ENCODE measurements at places on chromosomes 5 and 9.

DNA sequence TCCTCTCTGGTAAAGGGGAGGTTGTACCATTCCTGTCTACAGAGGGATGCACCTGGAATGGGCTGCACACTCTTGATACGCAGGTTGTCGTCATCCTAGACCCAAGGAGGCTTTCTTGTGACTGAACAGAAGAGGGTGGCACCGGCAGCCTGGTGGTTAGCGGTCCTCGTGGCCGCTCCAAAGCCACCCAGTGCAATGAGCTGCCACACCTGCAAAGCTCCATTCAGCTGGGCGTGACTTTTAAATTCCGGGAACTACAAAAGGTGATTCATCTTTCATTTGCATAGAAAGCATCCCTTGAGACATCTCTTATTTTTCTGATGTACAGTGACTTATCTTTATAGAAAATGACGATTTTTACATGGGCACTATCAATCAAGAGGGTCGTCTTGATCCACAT, 286.1 kb upstream of the IRX1 start:
- no peak for DNase-seq

GRCh38 chr5:80064124-80064523, 29.0 kb downstream of the THBS4 start:
- DNase-seq: no peak

- no peak for DNase-seq
Observed at GRCh38 chr5:73844165-73844564, 218.2 kb downstream of the ARHGEF28 start.

- no peak for DNase-seq
Observed at GRCh38 chr9:120846251-120846889, 3.6 kb upstream of the PSMD5 start.

- DNase-seq: no peak
Observed at GRCh38 chr5:98428806-98429205, 344.7 kb upstream of the RGMB start.

- no peak for DNase-seq
Observed at GRCh38 chr5:7980881-7981280, 111.9 kb downstream of the MTRR start.

DNA sequence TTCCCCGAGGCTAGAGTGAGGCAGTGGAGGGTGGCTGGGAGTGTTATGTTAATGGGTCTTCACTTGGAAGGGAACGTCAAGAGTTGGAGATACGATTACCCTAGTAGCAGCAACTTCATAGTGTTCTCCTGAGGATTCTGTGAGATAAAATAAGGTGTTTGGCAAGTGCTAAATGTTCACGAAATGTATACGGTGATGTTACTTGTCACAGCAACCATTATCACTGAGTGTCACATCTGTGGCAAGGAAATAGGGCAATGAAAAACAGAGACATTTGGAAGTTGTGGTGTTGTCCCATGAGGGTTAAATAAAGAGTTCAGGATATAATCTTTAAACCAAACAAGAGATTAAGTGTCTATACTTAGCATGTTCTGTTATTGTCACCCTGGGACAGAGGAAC, 183.3 kb downstream of the ALDH1A1 start:
- DNase-seq: no peak

DNA sequence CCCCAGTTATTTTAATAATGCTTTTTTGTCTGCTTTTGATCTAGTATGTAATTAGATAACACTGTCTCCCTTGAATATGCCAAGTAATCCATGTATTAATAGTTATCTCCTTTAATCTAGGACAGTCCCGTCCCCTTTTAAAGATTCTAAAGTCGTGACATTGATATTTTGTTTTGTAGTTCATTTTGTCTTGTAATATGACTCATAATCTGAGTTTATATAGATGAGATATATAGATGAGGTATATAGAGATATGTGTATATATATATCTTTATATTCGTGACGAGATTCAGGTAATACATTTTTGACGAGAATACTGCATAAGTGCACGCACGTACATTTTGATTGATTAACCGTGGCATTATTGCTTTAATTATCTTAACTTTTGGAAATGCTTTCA, 1.6 kb downstream of the SREK1 start:
- no peak for DNase-seq

GRCh38 chr5:145776886-145777285, 58.3 kb downstream of the PRELID2 start:
- no peak for DNase-seq

GRCh38 chr5:177598477-177598876, 1.5 kb upstream of the B4GALT7 start:
- DNase-seq: no peak

- DNase-seq: no peak
Observed at GRCh38 chr5:102958481-102959011, 161.4 kb downstream of the GIN1 start.

GRCh38 chr5:147140558-147140957, 94.3 kb upstream of the STK32A start:
- DNase-seq: peak; percentile 32

DNA sequence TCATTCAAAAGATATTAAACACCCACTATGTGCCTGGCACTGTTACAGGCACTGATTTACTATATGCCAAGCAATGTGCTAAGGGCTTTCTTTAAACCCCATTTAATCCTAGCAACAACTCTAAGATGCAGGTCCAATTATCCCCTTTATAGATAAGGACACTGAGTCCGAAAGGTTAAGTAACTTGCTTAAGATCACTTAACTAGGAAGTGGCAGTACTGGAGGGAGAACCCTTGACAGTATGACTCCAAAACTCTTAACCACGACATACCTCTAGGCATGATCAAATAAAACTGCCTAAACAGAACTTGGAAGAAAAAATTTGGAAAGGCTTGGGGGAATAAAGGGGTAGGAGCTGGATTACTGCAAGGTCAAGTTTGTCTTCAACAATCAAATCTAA, 1.7 kb downstream of the RAB14 start:
- no peak for DNase-seq

DNA sequence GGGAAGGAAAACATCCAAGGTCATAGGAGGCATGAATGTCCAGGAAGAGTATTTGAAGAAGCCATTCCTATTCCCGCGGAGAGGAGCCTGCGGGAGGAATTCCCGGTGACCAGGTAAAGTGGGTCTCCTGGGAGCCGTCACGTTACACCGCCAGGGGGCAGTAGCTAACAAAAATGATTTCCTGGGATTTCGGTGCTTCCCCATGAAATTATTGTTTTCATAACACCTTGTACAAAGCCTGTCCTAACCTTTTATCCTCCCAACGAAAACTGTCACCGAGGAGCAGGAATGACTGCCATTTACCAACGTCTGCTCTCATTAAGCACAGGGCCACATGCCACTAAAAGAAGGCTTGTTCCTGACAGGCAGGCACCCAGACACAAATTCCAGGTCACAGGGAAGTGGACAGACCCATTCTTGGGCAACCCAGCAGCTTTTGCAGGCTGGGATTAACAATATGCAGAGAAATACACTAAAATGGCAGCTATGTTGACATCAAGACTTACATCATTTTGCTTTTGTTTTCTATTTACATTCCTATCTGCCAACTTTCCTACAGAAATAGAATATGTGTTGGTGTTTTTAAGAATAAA, 41.2 kb upstream of the CTSL start:
- DNase-seq: no peak

- no peak for DNase-seq
Observed at GRCh38 chr9:91786132-91786896, 163.7 kb downstream of the ROR2 start.

DNA sequence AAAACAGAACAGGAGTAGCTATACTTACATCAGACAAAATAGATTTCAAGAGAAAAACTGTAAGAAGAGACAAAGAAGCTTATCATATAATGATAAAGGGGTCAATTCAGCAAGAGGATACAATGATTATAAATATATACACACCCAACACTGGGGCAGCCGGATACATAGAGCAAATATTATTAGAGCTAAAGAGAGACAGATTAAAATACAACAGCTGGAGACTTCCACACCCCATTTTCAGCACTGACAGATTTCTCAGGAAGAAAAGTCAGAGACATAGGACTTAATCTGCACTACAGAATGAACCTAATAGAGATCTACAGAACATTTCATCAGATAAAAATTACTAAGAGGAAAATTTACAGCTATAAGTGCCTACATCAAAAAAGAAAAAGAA, 35.7 kb downstream of the OXCT1 start:
- no peak for DNase-seq

DNA sequence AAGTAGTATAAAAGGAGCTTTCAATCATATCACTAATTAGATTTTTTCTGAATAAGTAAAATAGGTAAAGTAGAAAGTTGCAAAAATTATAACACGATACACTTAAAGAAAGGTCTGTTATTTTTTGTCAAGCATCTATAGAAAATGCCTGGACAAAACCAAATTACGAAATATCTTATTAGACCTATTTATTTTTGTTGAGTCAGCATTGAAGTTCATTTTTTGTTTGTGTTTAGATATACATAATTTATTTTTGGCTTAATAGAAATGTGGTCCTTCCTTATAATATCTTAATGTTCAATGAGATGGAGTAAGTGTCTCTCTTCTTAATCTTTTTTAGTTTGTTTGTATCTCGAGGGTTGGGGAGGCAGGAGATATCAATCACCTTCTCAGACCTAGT, 214.8 kb upstream of the GRIA1 start:
- DNase-seq: no peak

DNA sequence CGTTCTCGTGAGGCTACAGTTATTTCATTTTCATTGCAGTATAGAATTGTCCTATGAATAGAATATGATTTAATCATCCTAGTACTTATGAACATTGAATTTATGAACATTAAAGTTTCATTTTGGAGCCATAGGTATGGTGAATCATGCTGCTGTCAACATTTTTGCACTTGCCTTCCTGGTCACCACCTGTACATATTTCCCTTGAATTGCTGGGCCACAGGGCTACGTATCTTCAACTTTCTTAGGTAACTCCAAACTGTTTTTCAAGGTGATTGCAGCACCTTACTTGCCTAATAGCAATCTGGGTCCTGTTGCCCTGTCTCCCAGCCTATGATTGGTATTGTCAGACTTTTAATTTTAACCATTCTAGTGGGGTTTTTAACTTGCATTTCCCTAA, 6.5 kb upstream of the RNF145 start:
- no peak for DNase-seq

- no peak for DNase-seq
Observed at GRCh38 chr9:127642082-127642740, 30.1 kb downstream of the STXBP1 start.

GRCh38 chr5:80172067-80172695, 83.7 kb downstream of the SERINC5 start:
- DNase-seq: no peak

DNA sequence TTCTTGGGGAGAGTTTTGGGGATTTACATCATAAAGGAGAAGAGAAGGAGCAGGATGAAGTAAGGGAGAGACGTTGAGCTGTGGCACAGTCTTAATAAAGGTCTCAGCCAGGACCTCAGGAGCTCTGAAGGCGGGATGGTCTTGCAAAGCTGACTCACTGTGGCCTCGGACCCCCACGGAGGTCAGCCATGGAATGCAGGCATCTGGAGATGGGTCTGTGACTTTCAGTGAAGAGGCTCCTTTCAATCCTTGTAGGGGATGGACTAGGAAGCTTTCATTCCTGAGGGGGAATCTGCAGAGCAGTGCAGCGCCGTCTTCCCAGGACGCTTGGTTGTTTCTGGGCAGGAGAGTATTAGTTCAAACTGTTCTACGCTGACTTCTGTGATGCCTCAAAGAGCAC, 65.7 kb upstream of the BASP1 start:
- DNase-seq: no peak

GRCh38 chr5:33270671-33271070, 170.1 kb upstream of the TARS1 start:
- DNase-seq: no peak

GRCh38 chr9:8207596-8207995, 408.0 kb upstream of the DMAC1 start:
- no peak for DNase-seq

GRCh38 chr5:83724001-83724400, 3.3 kb upstream of the HAPLN1 start:
- DNase-seq: no peak

GRCh38 chr5:129246088-129246487, 151.5 kb downstream of the ISOC1 start:
- no peak for DNase-seq

- DNase-seq: no peak
Observed at GRCh38 chr5:167713896-167714295, 577.5 kb upstream of the WWC1 start.

DNA sequence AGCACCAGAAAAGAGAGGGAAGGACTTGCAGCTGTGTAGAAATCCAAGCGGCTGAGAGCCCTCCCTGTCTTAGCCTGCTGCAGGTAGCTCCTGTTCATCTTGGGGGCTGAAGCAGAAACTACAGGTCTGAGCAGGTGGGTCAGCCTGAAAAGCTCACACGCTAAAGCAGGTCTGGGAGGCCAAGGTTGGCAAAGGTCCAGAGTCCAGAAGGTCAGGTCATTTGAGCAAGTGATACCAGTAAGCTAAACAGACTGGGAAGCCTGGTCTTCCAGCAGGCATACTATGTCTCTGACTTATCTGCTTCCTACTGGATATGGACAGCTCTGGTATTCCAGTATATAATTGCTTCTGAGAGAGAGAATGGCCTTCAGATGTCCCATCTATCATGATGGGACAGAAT, 26.2 kb downstream of the PTCD2 start:
- no peak for DNase-seq

- DNase-seq: no peak
Observed at GRCh38 chr9:16384993-16385392, 485.5 kb downstream of the BNC2 start.

DNA sequence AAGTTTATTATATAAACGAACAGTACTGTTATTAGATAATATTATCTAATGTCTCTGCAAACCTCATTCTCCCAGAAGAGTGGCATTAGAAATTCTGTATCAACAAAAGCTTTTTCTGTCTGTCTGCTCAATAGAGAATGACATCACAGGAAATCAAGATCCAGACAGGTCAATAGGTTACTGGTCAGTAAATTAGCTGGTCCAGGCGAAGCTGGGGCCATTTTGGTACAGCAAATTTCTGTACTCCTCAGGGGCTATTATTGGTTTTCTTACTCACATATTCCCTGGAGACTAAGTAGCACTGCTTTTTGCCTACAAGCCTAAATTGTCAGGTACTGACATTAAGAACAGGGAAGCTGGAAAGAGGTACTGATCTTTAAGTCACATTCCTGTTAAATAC, 80.5 kb downstream of the PLPP1 start:
- DNase-seq: no peak

DNA sequence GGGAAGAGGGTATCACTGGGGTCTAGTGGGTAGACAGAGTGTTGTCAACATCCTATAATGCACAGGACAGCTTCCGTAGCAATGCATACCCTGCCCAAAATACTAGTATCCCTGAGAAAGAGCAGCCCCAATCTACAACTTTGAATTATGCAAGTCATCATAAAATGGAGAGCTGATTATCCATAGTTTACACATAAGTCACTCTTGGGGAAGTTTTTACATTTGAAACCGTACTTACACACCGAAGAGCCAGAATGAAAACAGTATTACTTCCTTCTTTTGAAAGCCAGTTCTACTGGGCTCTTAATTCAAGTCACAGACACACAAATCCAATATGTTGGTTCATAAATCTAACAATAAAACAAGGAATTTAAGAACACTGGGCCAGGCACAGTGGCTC, 21.6 kb downstream of the RNF145 start:
- no peak for DNase-seq

DNA sequence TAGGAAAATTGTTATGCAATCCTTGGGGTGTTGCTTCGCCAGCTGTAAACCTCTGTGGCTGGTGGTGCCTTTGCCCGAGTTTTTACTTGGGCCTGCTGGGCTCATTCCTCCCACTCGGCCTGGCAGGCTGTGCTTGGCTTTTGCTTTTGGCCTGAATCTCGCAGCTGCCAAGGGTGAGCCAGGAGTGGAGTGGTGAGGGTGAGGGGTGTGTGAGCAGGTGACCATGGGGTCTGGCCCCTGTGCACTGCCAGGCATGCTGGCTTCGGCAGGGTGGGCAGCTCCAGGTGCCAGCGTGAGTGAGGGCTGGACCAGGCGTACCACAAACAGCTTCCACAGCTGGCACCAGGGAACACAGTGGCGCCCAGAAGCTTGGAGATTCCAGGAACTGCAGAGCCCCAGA, 12.6 kb upstream of the DHFR start:
- DNase-seq: no peak
